ELR (cell line): ENCODE measurements at places on chromosomes 16 and 17.

GRCh38 chr17:7843257-7843535 lies 9.2 kb downstream of the KDM6B start:
- DNase-seq: no peak

DNA sequence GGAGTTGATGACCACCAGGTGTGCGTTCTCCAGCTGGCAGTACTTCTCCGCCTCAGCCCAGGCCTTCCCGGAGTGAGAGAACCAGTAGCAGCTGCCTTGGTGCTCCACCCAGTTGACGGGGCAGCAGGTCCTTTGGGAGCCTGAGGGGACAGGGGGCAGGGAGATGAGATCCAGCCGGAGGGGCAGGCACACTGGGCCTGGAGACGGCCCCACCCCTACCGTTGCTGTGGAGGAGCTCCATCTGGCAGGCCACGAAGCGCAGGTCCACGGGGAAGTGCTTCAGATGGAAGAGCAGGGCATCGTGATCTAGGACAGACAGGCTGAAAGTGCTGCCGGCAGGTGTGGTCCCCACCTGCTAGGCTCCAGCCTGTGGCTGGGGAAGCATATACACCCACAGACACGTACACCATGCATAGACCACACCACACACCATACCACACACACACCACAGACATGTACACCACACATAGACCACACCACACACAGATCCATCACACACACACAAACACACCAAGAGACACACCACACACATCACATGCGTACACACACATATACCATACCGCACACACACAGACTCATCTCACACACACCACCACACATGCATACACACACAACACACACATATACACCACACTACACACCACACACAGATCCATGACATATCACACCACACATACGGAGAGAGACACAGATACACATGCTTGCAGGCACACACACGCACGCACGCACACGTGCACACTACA lies 7.4 kb downstream of the ASGR2 start:
- no peak for DNase-seq

DNA sequence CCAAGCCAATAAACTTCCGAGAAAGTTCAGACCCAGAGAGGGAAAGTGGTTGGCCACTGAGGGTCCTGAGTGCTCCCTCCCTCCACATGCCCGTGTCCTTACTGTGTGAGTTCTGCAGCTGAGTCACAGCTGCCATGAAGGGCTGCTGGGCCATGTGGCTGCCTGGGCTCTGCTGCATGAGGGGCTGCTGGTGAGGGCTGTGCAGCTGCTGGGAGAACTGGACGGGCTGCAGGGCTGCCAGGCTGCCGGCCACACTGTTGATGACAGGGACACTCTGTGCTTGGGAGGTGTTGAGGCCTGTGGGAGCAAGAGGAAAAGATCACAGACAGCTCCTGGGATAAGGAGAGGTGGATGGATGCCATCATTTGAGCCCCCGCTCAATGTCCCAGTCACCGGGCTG lies 44.0 kb downstream of the HNF1B start:
- DNase-seq: peak; percentile 12

DNA sequence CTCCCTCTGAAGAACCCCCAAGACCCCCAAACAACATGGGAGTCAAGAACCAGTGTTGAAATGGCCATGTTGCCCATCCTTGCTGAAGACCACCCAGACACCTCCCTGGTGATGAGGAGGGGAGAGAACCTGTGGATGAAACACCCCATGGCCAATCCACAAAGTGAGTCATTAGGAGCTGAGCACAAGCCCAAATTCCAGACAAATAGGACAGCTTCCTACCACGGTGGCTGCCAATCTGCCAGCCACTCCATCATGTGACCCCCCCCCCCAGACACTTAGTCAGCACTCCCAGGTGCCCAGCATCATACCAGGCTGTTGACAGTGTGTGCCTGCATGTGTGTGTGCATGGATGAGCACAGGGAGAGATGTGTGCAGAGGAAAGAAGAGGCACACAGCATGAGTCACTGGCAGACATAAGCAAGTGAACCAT lies 26.4 kb upstream of the RPL38 start:
- DNase-seq: peak; percentile 31

DNA sequence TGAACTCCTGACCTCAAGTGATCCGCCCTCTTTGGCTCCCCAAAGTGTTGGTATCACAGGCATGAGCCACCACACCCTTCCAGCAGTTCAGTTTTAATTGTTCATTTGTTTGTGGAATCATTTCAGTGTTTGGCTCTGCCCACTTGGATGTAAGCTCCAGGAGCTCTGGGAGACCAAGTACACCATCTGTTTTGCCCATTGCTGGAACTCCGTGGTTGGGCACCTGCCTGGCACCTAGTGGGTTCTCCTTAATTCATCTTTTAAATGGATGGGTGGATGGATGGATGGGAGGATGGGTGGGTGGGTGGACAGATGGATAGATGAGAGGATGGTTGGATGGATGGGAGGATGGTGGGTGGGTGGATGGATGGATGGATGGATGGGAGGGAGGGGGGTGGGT lies 953 bp upstream of the NECAB2 start:
- DNase-seq: no peak

DNA sequence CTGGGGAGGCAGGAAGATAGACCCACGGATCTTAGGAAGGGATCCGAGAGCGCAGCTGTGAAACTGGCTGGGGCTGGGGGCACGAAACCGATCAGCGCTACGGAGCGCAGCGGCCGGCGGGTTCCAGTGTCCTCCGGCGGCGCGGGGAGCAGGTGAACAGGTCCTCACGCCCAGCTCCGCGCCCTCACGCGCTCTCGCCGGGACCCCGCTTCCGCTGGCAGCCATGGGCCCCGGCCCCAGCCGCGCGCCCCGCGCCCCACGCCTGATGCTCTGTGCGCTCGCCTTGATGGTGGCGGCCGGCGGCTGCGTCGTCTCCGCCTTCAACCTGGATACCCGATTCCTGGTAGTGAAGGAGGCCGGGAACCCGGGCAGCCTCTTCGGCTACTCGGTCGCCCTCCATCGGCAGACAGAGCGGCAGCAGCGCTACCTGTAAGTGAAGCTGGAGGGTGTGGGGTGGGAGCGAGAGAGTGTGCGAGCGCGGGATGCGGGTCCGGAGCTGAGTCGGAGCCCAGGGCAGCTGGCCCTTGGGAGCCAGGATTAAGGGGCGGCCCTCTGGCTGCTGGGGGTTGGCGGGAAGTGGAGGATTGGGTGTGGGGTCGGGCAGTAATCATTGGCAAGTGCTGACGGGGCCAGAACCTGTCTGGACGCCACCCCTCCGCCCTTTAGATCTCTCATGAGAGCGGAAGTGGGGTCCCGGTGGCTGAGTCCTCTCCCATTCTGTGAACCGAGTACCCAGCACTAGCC lies 479 bp downstream of the ITGA3 start:
- DNase-seq: peak; percentile 79

DNA sequence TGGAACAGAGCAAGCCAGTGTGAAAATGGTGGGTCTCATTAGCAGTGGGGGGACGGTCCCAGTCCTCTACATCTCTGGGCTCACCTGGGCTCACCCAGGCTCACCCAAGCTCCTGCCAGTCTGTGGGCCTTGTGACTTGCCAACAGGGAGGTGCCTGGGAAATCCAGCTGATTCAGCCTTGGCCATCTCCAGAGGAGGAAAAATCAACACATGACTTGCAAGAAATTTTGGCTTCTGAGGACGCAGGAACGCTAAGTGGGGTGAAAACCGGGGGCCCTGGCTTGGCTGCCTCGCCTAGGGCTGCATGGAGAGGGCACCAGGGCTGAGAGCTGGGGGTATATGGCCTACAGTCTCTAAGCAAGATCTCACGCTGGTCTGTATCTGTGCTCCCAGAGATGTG lies 47.7 kb downstream of the VAC14 start:
- no peak for DNase-seq

DNA sequence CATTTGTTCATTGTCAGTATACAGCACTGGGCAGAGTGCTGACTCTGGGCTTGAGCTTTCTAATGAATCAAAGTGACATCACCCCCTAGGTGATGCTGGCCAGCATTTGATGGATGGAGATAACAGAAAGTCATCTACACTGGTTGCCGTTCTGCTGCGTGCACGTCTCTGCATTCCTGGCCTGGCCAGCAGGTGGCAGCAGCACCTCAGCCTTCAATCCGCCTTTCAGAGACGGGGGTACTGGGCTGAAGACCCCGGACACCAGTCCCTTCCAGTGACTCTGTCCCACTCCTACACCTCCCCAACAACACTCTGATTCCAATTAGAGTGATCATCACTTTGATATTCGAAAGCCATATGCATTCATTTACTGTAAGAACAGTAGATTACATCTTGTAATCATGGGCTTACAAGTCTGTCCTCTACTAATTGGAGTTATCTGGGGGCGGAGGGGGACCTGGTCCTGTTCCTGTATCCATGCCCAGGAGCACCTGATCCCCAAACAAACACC lies 6.0 kb downstream of the CPSF4L start:
- peak; percentile 76 for DNase-seq

- no peak for DNase-seq
Measured at GRCh38 chr17:77930780-77931768, 27.4 kb upstream of the TNRC6C start.

GRCh38 chr16:50613281-50613963 lies 65.2 kb downstream of the NKD1 start:
- no peak for DNase-seq

DNA sequence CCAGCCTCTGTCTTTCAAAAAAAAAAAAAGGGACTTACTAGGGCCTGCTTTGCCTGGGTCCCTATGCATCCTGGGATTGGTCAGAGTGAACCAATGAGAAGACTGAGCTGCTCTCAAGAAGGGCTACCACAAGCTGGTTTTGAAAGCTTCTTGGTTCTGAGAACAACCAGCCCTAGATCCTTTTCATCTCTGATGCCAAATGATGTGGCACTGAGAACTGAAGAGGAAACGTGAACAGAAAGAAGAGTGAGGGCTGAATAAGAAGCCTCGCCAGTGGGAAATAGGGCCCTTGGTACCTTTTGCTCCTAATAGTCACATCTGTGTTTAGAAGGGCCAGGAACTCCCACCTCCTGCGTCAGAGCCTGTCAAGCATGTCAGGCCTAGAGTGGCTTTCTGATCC lies 10.7 kb downstream of the TACO1 start:
- DNase-seq: no peak

GRCh38 chr16:17939122-17939536 lies 397.4 kb downstream of the NPIPA8 start:
- no peak for DNase-seq

DNA sequence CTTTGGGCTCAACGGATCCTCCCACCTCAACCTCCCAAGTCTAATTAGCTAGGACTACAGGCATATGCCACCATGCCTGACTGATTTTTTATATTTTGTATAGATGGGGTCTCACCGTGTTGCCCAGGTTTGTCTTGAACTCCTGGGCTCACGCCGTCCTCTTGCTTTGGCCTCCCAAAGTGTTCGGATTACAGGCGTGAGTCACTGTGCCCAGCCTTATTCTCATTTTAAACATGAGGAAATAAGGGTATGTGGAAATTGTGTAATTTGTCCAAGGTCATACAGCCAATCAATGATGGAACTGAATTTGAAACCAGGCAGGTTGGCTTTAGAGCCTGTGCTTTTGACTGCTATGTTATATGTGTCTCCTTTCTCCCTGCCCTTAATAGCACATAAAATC lies 27.4 kb upstream of the AQP8 start:
- DNase-seq: no peak

DNA sequence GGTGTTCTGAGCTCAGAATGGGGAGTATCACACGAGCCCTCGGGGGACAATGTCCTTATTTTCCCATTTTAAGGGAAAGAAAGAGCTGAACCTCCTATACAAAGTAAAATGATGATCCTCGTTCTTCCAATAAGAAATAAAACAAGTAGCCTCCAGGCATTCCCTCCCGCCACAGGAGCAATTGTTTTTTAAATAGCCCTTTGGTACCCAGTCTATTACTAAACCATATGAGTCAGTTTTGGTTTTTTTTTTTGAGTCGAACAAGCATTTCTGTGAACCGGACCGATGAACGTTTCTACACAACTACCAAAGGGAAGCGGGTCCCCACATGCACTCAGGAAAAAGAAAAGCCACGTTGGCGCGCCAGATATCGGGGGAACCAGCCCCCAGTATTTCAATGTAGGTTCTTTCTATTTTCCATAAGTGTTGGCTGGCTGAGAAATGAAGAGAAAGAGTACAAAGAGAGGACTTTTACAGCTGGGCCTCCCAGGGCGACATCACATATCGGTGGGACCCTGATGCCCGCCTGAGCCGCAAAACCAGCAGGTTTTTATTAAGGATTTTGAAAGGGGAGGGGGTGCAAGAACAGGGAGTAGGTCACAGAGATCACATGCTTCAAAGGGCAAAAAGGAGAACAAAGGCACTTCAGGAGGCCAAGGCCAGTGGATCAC lies 3.8 kb upstream of the DCXR start:
- peak; percentile 73 for DNase-seq

DNA sequence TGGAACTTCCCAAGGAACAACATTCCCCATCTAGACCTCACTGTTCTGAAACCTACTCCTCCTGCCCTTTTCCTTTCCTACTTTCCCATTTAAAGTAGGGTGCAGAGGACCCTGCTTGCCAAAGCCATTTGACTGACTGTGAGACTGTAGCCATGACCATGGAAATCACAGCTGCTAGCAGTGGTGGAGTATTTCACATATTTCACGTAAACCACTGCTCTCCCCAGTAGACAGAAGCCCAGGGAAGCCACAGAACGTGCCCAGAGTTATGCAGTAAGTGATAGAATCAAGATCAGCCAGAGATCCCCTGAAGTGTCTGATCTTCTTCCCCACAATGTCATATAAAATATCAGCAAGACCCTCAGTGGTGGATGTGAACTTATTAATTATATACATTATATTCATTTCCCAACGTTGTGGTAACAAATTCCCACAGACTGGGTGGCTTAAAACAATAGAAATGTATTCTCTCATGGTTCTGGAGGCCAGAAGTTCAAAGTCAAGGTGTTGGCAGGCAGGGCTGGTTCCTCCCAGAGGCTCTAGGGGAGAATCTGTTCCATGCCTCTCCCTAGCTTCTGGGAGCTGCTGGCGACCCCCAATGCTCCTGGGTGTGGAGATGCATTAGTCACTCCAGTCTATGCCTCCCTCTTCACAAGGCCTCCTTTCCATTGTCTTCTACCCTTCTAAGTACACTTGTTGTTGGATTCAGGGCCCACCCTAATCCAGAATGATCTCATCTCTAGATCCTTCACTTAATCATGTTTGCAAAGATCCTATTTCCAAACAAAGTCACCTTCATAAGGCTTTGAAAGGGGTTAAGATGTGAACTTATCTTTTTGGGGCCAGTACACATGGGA lies 20.7 kb upstream of the PRM1 start:
- peak; percentile 8 for DNase-seq

- DNase-seq: no peak
Measured at GRCh38 chr17:32485261-32486110, 1.3 kb upstream of the CDK5R1 start.
